Effector CD4-positive, alpha-beta T cell (primary cell): ENCODE measurements at places on chromosomes 2 and 18.

DNA sequence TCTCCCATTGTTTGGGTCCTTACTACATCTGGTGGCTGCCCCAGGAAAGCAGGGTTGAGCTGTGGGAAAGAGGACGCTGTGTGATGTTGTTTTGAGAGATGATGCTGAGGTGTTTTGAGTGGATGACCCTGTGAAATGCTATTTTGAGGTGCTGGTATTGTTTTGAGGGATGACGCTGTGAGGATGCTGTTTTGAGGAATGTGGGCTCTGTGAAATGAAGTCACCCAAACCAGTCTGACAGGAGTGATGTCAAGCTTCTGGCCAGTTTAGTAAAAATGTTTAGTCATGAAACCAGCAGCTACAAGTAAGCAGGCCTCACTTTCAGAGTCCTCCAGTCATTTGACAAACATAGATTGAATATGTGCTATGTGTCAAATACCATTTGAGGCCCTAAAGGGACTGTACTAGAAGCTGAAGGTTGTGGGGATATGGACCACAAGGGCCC lies 16.1 kb upstream of the PUM2 start:
- no peak for DNase-seq

GRCh38 chr2:235940330-235940729 lies 227.9 kb downstream of the GBX2 start:
- no peak for DNase-seq

DNA sequence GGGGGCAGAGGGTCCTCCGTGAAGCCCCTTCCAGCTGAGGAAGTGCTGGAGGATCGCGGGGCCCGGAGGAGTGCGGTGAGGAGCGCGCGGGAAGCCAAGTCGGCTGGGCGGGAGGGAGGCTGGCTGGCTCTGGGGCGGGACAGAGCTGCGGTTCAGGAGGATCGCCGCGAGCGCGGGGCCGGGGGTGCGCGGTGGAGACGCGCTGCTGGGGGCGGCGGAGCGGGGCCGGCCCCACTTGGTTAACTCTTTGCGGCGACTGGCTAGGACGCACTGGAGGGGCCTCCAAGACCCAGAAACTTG lies 464 bp downstream of the CYBRD1 start:
- no peak for DNase-seq

GRCh38 chr2:63056107-63057050 lies 5.7 kb downstream of the OTX1 start:
- DNase-seq: no peak

- DNase-seq: no peak
These were observed 79.6 kb downstream of the RTP5 start for GRCh38 chr2:241948901-241949735.

GRCh38 chr2:48723129-48723528 lies 32.4 kb downstream of the LHCGR start:
- DNase-seq: no peak

- DNase-seq: no peak
These were observed 234.8 kb upstream of the KYNU start for GRCh38 chr2:142642650-142643049.

DNA sequence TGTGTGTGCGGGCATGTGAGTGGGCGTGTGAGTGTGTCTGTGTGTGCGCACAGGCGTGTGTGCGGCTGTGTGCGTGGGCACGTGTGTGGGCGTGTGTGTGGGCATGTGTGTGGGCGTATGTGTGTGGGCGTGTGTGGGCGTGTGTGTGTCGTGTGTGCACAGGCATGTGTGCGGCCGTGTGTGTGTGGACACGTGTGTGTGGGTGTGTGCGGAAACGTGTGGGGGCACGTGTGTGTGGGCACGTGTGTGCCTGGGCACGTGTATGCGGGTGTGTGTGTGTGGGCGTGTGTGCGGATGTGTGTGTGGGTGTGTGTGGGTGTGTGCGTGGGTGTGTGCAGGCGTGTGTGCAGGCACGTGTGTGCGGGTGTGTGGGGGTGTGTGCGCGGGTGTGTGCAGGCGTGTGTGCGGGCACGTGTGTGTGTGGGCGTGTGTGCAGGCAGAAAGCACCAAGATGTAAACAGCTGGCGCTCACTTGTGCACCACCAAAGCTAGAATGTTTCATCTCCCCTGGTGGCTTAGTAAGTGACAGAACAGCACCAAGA lies 31.2 kb upstream of the ALKAL2 start:
- DNase-seq: no peak

- DNase-seq: no peak
These were observed 92.3 kb upstream of the PKDCC start for GRCh38 chr2:41955316-41956043.

- no peak for DNase-seq
These were observed 3.2 kb downstream of the MTHFD2 start for GRCh38 chr2:74201596-74201995.

DNA sequence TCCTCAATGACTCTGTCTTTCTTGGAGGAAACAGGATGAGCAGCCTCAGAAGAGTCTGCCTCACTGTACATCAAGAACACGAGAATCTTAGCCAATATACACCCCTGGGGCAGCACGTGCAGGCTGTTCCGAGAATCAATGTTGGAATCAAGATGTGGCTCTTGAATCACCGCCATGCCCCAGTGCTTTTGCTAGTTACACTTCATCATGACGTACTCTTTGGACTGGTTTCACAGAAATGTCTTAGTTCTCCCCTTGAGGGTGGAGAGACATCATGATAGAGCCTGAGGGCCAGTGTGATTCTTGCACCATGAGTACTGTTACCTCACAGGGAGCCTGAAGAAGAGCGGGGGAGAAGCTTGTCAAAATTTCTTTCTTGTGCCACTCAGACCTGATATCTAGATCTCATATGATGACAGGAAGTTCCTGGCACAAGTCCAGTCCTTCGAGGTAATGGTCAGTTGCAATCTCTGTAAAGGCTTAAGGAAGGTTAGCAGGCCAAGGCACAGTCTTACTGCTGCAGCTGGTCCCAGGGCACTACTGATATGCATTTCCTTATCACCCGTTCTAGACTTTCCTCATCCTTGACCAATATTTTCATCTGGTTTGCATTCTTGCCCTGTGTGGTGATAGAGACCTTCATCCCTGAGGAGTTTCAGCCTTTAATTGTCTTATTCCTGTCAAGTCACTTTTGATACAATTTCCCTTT lies 28.2 kb upstream of the STAT4 start:
- DNase-seq: no peak

DNA sequence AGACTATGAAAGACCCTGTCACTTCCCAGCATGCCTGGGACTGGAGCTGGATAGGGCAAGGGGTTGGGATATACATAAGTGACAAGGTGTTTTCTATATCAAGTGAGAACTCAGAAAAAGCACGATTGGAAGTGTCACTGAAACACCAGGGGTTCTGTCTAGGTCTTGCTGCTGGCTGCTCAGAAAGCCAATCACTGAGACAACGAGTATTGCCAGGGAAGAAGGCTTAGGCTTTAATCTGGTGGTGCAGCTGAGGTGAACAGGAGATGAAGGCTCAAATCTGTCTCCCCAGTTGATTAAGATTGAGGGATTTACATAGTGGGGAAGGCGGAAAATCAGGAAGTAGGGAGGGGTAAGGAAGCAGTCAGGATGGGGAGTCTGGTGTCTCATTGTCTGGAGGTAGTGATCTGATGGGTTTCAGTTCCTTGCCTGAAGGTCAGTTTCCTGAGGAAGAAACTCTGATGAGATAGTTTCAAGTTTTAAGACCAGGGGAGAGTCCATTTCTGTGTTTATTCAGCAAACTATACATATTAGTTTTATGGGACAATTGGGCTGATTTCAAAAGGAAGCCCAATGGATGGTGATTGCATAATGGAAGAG lies 3.5 kb upstream of the C2orf74 start:
- DNase-seq: no peak

- no peak for DNase-seq
These were observed 9.1 kb downstream of the DRC1 start for GRCh38 chr2:26410764-26411243.

- no peak for DNase-seq
These were observed 40.1 kb downstream of the MRPL35 start for GRCh38 chr2:86239326-86239725.

GRCh38 chr2:241891988-241892298 lies 22.4 kb downstream of the RTP5 start:
- no peak for DNase-seq

DNA sequence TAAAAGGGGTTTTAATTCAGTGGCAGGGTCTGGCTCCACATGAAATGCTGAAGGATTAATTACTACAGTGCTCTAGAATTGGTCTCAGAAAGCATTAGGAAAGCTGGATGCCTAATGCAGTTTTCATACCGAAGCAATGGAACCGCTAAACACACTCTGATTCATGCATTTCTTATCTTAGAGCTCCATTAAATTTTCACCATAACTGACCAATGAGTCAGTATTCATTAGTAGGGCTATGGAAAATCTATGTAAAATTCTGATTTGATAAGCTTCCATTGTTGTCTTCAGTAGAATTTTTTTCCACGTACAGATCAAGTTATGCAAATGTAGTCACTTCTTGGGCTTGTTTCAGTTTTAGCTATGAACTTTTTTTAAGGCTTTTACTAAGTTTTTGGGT lies 359.9 kb downstream of the ARHGAP15 start:
- no peak for DNase-seq

- no peak for DNase-seq
These were observed 110.9 kb downstream of the NAB1 start for GRCh38 chr2:190759749-190760213.

DNA sequence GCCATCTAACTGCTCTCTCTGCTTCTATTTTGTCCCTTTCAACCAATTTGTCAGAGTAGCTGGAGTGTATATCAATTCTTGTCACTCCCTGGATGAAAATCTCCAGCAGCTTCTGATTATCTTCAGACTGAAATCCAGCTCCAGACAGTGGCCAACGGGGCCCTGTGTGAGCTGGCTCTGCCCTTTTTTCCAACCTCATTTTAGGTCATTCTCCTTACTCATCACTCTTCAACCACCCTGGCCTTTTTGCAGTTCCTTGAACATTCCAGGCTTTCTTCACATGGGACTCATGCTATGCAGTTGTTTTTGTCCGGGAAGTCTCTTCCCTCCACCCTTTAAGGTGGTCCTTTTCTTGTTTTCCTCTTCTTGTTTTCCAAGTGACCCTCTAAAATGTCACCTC lies 15.4 kb upstream of the FAP start:
- DNase-seq: no peak

DNA sequence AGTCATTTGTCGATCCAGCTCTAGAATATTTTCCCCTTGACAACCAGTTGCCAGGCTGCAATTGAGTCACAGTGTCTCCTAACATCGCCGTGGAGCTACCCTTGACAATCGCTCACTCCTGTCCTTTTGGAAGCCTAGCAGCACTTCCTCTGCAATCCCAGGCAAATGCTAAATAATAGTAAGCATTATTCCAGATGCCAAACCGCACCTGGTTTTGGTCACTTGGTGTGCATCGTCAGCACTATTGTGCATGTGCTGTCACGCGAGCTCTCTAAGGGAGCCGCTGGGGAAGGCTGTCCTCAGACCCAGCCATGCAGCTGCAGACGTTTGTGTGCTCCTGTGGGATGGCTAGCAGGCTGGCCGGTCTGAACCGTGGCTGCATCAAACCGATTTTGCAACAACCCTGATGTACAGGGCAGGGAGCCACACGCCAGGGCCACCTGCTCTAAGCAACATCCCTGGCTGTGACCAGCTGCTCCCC lies 549.5 kb upstream of the ID2 start:
- no peak for DNase-seq

- DNase-seq: no peak
These were observed 18.0 kb downstream of the RAPGEF4 start for GRCh38 chr2:172753610-172754009.

DNA sequence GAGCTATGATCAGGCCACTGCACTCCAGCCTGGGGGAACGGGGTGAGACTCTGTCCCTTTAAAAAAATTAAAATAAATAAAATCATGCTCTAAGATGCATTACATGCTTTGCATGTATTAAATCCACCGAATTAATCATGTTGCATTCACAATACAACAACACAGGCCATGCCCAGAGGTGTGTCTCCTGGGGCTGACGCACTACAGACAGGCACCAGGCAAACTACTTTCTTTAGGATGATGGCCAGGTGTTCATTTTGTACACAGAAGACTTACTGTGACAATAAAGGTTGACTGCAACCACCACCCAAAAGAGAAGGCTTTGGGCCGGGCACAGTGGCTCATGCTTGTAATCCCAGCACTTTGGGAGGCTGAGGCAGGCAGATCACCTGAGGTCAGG lies 226.8 kb upstream of the PXDN start:
- DNase-seq: no peak

DNA sequence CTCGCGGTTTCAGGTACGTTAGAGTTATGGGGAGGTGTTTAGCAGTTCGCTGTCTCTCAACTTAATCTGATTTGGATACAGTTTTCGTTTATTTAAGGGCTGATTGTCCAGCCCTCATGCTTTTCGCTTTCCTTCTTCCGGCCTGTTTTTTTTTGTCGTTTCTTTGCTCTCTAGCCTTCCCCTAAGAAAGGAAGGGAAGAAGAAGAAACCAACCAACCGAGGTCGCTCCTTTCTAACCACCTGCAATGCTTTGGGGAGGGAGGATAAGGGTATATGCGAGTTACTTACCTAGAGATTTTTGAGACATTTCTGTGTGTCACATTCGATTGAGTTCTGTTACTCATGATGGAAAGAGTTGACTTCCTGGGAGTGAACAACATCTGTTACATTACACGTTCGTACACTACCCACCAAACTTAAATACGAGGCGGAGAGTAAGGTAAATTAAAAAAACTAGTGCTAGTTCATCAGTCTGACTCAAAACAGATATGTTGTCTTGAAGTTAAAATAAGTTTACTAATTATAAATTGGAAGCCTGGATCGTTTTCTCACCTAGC lies 918 bp downstream of the EIF5B start:
- DNase-seq: no peak

- no peak for DNase-seq
These were observed 151.7 kb upstream of the KLF7 start for GRCh38 chr2:207317378-207317984.

DNA sequence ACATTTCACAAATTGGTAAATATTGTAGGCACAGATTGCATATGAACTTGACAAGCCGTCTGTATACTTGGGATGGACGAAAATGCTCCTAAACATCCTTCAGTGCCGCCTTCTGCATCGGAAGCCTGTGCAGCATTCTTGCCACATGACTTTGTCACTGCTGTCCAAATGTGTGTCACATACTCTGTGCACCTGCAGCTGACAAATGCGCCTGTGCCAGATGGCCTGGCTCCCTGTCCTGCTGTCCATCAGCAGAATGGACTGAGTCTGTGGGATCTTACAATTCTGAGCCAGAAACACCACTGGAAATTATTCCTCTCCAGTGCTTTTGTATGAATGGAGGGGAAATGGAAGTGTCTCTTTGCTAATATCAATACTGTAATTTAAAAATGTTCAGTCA lies 89.9 kb downstream of the DCDC2C start:
- no peak for DNase-seq

GRCh38 chr18:29226213-29226612 lies 1049.3 kb upstream of the CDH2 start:
- DNase-seq: no peak

DNA sequence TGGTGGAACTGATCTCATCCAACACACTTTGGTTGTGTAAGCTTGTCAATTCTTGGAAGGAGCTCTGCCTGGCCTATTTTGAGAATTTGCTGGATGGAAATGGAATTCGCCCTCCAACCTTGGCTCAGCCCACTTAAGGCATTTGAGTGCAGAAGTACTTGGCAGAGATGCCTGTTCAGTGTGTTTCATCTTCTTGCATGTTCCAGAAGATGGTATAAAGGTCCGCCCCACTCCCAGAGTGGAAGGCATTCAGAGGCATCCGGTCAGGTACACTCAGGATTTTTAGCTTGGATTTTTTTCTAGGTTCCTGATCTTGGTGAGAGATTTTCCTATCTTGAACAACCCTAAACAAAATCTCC lies 61.3 kb upstream of the TXNDC2 start:
- no peak for DNase-seq
